ENCODE measurements at places on chromosomes 3 and 15.

DNA sequence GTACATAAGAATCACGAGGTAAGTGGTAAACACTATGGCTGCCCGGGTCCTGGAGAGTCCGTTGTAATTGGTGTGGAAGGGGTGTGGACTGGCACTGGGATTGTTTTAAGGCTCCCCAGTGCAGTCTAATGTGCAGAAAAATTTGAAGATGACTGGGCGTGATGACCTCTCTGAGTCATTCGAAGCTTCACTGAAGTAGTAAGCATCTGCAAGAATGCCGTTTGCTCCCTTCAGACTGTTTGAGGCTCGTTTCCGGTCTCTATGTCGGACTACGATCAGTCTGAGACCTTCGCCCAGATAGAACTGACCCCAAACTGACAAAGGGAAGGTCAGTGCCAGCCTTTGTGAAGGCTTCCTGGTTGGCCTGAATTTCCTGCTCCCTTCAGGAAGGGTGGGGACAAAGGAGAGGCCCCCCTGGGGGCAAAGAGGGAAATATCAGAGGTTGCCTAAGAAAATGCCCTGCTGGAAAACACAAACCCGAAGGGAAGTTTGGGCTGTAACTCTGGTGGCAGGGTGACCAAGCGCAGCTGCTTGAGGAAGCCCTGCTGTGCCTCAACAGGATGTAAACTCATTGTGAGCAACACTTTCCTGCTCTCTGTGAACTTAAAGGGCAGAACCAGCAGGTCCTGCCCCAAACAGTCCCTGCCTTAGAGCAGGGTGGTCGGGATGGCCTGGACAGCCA lies 34.6 kb downstream of the BTD start:
- DNase-seq, result no peak

DNA sequence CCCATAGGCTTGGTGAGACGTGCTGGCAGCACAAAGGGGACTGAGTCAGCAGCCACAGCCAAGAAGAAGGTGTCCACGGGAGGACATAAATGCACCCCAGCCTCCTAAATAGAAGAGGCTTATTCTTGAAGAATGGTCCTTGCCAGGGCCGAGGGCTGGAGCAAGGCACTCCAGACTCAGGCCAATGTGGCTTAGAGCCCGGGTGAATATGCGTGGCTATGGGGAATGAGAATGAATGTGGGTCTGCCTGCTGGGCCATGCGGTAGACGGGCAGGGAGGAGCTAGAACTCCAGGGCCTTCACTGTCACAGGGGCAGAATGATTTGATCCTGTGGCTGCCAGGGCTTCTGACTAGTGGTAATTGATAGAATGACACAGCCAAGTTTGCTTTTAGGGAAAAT lies 34.0 kb downstream of the DHX30 start:
- DNase-seq, result no peak

DNA sequence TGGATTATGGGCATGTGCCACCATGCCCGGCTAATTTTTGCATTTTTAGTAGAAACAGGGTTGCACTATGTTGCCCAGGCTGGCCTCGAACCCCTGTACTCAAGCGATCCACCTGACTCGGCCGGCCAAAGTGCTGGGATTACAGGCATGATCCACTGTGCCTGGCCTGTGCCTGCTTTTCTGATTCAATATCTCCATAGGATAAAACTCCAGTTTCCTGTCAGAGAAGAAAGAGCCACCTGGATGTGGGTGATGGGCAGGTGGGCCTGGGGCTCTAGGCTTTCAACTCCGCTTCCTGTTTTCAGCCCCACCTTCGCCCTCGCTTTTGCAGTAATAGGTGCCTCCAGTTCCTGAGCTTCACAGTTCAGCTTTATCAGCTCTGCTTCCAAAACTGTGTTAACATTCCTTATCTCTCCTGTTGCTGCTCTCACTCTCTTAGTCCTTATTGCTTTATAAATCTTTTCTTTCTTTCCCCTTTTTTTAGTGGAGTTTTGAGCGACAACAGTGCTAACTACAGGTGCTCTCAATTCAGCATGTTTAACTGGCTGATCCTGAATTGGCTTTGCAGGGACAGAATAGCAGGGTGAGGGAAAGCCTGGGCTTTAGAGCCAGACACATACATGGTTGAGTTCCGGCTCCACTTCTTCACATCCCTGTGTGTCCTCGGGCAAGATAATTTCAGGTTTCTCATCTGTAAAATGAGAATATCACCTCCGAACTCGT lies 21.1 kb upstream of the PDE8A start:
- DNase-seq, result no peak

- no peak for DNase-seq
Measured at GRCh38 chr15:68797191-68797590, 23.5 kb downstream of the ANP32A start.

DNA sequence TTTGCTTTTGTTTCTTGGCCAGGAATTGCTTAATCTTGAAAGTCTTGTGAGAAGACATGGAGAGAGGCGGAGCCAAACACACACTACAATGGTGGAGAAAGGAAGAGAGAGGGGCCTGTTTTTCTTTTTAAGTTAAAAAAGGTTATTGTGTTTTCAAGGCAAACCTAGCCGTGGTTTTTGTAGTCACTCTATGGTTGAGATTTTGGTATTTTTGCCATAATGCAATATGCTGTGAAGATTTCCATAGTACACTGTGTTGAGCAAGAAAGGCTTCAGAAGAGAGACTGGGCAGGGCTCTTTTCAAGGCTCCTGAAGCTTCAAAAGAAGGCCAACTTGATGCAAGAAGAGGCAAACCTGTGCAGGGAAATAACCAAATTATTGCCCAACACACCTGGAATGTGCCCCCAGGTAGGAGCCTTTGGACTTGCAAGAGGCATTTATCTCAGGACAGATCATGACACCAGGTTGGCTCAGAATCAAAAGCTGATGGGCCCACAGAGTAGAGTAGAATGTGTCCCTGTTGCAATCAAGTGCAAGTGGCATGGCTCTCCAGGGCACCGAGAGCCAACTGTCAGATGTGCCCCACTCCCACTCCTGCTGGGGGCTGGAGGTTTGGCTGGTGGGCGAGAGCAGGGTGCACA lies 22.1 kb downstream of the AMOTL2 start:
- DNase-seq, result no peak

DNA sequence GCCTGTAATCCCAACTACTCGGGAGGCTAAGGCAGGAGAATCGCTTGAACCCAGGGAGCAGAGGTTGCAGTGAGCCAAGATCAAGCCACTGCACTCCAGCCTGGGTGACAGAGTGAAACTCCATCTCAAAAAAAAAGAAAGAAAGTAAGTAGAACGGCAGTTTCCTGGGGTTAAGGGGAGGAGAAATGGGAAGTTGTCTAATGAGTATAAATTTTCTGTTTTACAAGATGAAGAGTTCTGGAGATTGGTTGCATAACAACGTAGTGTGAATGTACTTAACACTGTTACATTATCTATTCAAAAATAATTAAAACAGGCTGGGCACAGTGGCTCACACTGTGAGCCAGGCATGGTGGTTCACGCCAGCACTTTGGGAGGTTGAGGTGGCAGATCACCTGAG lies 45.4 kb downstream of the GRK7 start:
- no peak for DNase-seq

- no peak for DNase-seq
Measured at GRCh38 chr3:161549261-161549660, 52.7 kb downstream of the OTOL1 start.

- no peak for DNase-seq
Measured at GRCh38 chr3:24725514-24726255, 231.0 kb upstream of the THRB start.

DNA sequence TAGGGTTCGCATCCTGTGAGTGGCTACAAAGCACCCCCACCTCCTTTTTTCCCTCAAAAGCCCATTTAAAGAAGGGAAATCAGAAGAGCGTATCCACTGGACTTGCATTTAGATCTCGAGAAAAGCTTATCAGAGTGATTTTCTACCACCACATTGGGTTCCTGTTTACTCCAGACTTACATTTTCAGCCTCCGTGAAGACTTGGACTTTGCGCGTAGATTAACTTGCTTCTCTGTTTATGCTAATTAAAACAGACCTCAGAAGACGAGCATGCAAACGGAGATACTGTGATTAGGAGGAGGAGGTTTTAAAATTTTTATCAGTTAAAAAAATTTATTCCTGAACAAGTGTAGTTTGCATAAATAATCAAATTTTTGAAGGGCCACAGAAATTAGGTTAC lies 115.7 kb downstream of the AKAP13 start:
- DNase-seq, result no peak

DNA sequence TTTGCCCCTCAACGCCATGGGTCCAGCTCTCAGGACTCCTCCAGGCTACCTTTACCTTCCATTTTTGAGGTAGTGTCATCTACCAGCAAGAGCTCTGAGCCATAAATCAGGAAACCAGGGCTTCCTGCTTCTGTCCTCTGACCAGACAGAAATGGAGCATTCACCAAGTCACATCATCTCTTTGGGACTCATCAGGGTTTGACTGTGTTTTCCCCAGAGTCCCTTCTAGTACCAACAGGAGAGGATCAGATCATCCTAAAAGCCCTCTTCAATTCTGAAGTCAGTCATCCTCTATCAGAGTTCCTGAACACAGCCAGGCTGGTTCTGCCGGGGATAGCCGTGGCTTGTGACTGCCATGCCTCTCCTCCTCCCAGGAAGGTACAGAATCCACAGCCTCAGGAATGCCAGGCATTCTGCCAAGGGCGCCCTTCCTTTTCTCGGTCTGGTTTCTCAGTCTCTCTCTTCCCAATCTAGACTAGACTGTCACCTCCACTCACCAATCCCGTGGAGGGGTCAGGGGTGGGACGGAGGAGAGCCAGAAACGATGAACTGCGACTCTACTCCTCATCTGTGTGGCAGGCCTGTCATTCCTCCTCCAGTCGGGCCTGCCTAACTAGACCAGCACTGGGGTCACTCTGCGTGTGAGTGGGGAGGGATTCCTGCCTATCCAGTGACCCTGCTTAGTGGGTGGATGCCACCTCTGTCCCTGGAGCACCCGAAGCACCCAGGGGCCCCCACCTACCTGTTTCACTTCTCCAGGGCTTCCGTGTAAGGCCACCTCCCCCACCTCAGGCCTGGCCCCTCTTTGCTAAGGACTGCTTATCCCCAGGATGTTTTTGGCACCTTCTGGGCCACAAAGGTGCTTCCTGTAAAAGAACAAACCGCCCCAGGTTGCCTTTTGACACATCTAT lies 30.9 kb downstream of the CCNL1 start:
- no peak for DNase-seq

DNA sequence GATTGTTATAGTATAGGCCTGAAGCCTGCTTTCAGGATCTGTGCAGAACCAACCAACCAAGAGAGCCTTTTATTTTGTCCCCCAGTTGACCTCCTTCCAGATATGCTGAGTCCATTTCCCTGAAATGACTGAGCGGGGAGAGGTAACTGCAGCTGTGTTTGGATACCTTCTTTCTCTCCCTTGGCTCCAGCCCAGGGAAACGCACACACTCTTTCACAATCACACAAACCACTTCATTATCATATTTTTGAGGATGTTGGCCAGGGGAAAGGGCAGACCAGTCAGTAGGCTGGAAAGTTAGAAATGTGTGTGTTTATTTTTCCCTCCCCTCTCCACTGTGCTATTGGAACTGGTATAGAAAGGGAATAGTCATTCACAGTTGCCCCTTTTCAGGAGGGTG lies 417.7 kb upstream of the TBL1XR1 start:
- peak; percentile 49 for DNase-seq

- no peak for DNase-seq
Measured at GRCh38 chr3:157418104-157418503, 18.5 kb upstream of the PTX3 start.

DNA sequence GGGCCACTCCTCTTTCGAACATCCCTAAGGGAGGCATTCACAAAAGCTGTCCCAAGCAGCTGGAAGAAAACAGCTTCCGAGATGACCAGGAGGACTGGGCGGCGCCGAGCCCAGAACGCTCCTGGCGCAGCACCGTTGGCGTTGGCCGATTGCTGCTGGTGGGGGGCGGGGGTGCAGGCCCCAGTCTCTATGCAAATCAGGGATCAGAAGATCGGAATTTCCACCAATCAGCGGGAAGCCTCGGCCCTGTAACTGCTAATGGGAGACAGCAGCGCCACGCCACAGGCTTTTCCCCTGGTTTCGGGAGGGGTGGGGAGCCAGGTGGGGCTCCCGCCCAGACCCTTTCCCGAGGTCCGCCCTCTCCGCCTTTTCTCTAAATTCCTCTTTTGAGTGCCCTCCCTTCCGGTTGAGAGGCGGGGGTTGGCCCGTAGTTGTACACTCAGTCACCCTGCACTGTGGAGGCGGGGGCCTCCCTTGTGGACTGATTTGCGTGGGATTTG lies 27.0 kb downstream of the HMCES start:
- no peak for DNase-seq

DNA sequence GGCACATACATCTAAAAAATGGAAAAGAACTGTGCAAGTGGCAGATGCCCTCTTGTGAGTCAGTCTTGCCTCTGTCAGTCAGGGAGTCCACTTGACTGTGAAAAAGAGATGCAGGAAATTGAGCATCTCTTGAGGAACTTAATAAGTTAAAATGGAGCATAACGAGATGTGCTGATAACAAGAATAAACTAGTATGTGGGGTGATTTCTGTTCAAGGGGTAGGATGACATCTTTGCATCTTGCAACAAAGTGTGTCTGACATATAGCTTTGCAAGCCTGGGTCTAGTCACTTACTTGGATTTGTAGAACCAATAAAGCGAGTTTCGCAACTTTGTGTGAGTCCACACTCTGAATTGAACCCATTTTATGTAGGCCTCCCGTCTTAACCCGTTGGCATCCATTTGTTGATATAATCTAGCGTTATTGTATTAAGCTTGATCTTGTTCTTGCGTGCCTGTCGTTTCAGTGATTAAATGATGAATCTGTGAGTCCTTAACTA lies 2.2 kb downstream of the USP3 start:
- no peak for DNase-seq

- no peak for DNase-seq
Measured at GRCh38 chr15:90191794-90192509, 9.2 kb upstream of the SEMA4B start.

DNA sequence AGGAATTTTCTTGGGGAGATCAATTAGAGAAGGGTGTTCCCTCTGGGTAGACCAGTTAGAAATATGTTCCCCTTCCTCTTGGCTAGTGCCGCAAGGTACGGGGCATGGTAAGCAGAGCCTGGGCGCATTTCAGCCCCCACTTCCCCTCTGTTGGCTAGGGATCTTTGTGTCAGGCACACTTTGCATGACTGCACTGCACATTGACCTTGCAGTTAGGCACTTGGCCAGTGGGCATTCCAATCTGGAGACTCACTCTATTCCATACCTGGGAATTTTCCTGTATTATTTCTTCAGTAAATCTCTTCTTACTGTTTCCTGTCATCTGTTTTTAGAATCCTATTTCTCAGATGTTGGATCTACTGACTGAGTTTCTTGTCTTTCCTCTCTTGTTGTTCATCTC lies 30.0 kb upstream of the CACNA1D start:
- no peak for DNase-seq

- DNase-seq, result no peak
Measured at GRCh38 chr3:15205934-15206661, at the start of gene CAPN7. Gene CAPN7 (plus strand): TSS chr3:15206246. CDS start chr3:15206496, 250 bp downstream.

All from KG1 (cell line).